ENCODE measurements at places on chromosomes 7 and 10.

DNA sequence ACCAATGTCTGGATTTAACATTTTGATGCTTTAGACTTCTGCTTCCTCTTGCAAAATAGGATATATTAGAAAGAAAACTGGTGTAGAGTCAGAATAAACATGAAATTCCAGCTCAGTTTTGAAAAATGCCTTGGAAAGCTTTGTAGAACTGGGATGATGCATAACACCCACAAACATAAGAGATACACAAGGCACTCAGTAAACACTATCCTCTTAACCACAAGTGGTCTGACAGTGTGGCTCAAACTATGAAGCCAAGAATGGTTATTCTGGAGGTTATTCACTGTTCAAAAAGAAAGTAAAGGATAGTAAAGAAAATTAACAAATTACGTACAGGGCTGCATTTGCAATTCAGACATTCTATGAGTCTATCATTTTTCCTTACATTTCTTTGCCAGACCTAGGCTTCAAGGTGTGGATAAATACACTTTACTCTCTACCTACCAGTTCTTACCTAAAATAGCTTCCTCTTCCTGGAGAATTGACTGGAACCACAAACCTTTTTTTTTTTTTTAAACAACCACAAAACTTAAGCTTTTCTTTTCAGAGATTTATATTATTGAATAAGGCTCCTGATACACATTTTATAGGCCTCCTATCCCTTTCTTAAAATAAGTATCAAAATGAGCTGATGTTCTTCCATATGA lies 9.0 kb upstream of the RSBN1L start:
- DNase-seq: no peak

- no peak for DNase-seq
Measured at GRCh38 chr10:23870651-23871610, 338.0 kb upstream of the KIAA1217 start.

- no peak for DNase-seq
Measured at GRCh38 chr10:48819783-48820182, 119.9 kb downstream of the LRRC18 start.

DNA sequence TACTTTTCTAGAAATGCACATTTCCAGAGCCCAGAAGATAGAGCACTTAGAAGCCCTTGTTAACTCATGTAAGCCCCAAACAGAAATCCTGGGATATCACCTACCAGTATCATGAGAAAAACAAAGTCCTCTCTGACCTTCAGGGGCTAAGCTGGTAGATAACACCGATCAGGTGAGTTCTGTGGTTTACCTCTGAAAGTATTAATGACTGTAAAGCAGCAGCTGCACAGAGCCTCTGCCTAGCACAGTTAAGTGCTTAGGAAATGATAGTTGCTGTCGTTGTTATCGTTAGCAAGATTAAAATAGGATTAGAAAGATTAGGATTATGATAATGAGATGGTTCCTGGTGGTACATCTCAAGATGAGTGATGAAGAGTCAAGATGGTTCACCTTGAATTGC lies 64.9 kb downstream of the PLXNA4 start:
- no peak for DNase-seq

- peak; percentile 90 for DNase-seq
Measured at GRCh38 chr10:32985775-32986350, 27.8 kb upstream of the ITGB1 start.

DNA sequence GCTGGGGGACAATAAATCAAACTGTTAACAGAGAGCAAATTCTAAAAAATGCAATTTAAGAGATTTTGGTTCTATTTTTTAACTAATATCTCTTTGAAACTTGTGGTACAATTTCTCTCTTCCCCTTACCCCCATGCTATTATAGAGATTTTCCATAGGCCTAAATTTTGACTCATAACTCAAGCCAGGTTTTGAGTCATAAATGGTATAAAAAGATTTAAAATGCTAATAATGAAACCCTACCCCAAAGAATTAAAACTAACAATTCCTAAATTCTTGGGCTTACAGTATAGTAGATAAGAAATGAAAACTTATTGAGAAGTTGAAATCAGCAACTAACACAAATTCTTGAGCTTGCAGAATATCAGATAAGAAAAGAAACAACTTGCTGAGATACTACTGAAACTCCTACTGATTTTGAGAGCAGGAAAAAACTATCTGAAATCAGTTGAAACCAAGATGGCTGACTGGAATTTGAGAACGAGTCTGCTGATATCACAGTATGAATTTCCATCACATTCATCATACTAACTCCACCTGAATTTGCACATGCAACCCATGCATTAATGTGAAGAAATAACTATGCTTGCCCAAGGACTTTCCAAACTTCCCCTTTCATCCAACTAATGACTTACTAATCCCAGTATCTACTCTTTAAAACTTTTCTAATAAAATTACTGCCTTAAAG lies 36.3 kb downstream of the POT1 start:
- no peak for DNase-seq

GRCh38 chr7:2162959-2163358 lies 69.8 kb downstream of the MAD1L1 start:
- DNase-seq: no peak

DNA sequence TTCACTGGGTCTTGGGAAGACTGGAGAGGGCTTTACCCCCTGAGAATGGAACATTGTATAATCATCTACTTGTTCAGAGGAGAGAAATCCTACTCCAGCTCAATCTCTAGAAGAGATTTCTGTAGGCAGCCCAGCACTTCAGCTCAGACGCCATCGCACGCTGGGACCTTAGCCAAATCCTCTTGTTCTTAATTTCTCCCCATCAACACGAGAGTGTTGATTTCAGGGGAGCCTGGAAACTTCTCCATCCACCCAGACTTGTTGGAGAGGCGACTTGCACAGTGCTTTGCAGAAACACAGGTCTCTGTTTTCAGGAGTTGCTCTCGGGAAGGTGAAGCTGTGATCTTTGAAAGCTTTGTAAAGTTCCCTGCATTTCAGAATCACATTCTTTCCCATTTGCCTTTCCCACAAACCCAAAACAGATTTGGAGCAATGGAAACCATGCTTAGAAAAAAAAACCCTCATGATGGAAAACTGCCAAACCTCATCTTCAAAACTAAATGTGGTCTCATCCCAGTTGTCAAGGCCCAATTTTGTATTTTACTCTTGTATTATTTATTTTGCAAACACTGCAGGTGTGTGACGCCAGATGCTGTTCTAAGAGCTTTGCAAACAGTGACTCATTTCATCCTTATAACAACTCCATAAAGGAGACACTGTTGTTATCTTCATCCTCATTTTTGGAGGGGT lies 60.9 kb downstream of the CALML3 start:
- no peak for DNase-seq

- no peak for DNase-seq
Measured at GRCh38 chr10:52965509-52965908, 192.9 kb upstream of the MBL2 start.

- DNase-seq: no peak
Measured at GRCh38 chr10:30493609-30494530, 59.9 kb downstream of the MAP3K8 start.

- no peak for DNase-seq
Measured at GRCh38 chr7:15963206-15963605, 276.7 kb upstream of the MEOX2 start.

DNA sequence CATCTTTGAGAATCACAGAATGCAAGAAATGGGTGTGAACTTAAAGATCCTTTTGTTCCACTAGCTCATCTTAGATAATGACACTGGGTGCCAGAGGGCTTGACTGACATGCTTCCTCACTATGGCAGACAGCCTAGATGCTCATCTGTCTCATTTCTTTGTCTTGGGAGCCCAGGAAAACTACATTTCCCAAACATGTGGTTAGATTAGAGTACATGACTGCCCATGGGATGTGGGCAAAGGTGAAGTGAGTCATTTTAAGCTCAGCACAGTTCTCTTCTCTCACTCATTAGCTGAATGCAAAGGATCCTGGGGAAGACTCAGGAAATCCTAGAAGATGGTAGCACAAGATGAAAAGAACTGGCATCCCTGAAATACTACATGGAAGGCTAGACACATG lies 32.5 kb upstream of the TBX20 start:
- DNase-seq: no peak

DNA sequence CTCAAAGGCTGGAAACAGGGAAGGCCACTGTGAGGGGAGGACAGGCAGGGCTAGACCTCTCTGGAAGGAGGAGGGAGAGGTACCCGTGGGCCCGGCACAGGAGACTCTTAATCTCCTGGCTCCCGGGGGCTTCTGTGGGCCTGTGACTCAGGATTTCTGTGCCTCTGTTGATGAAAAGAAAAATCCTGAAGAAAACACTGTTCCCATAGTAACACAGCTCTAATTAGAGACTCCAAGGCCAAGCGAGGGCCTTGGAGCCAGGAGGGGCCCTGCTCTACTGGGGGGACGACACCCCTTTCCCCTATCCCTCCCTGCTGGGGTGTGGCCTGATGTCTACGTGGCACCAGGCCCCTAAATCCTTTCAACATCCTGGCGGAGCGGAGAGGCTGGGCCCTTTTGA lies 174.1 kb upstream of the TNRC18 start:
- DNase-seq: no peak

DNA sequence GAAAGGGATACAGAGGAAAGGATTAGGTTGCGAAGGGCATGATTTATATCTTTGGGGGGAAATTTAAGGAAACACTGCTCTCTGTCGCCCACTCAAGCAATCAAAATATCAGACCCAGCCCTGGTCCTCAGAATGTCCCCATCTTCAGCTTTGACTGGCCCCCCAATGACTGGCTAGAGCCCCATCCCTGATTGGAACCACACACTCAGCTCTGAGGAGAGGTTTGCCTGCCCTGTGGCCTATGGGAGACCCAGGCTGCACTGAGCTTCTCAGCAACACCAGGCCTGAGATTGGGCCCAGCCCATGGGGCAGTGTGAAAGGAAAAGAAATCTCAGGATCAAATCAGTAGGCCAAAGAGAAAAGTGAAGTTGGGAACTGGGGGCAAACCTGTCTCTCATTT lies 69.5 kb downstream of the ADCYAP1R1 start:
- DNase-seq: no peak
